ENCODE measurements at places on chromosomes 6 and 20. TPM values are rescaled to one million over a fixed set of nuclear protein-coding genes. Genes with fewer than 3 reads are reported as not detected.

The PAK5 gene
- polyA plus RNA-seq: 0.27 TPM

The SLC22A16 gene
- 0.15 TPM for polyA plus RNA-seq

GRCh38 chr6:34176261-34177031, 30.6 kb upstream of the GRM4 start:
- DNase-seq: no peak

DNA sequence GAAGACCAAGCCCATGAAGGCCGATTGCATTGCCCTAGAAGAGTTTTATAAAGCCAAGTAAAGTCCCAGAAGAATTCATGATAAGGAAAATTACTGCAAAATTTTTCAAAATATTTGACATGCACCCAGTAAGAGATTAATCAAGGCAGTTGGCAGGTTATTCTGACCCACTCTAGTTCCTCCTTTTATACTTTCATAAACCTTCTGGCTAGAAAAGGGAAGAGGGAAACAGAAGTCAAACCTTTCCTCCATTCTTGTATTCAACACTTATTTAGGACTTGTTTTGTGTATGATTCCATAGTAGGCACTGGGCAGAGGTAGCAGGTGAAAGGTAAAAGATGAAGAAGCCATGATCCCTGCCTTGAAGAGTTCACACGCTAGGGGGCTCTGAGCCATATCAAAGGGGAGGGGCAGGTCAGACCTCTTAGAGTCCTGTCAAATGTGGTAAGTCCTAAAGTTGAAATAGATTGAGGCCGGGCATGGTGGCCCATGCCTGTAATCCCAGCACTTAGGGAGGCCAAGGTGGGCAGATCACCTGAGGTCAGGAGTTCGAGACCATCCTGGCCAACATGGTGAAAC, 85.4 kb downstream of the NDUFAF5 start:
- no peak for DNase-seq

DNA sequence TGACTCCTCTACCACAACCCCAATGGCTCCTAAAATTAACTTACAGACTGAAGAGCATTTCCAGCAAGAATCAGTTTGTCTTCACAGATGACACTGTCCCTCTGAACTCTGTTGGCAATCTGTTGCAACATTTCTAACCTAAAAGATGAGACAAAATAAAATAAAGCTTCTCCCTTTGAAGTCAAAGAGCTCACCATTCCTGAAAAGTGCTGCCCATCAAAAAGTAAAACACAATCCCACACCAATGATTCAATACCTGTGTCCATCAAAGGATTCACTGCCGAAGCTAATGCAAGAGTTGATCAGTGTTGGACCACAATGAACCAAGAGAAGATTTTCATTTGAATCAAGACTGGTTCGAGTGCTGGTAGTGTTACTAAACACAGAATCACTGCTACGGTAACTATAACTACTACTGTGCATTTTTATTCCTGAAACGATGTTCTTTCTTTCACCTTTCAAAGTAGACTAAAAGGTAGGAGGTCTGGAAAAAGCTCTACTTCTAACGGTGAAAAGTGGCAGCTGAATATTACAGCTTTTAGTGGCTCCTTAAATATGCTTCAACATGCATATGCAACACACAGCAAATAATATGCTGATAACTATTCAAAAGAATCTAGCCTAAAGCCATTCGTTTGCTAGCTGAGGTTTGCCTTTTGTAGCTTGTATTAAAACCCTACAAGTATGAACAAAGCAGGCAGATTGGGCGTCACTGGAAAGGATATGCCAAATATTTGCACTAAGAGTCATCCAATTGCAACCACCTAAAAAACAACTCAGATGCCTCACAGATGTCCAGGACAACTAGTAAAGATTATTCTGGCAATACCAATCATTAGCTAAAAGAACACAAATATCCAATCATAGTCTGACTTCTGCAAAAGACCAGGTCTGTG, at the start of gene DST:
TSS of gene DST (minus strand) at position 524 of the 896 bp plus-strand sequence.
- no peak for DNase-seq
